ENCODE measurements at places on chromosomes 3 and 15.

DNA sequence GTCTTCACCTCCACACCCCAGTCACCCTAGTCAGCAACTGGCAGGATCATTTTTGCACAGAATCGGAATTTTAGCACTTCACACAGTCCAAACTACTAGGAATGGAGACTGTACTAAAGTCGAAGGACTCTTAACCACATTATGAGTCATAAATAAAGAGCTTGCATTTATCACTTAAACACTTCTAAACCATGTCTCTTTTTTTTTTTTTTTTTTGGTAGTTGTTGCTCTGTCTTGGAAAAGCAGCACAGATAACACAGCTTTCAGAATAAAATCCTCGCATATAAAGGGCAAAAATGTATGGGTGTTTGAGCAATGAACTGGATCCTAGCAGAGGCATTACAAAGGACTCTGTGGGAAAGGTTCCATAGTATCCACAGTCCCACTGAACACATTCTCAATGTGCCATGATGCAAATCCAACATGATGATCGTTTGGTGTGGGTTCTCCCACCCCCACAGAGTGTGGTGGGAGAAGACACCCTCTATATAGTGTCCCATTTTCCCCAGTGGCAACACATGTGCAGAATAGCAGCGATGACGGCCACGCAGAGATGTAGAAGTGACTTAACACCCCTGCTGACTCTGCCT is 47.1 kb downstream of the FOXP1 start:
- peak; percentile 67 for DNase-seq

DNA sequence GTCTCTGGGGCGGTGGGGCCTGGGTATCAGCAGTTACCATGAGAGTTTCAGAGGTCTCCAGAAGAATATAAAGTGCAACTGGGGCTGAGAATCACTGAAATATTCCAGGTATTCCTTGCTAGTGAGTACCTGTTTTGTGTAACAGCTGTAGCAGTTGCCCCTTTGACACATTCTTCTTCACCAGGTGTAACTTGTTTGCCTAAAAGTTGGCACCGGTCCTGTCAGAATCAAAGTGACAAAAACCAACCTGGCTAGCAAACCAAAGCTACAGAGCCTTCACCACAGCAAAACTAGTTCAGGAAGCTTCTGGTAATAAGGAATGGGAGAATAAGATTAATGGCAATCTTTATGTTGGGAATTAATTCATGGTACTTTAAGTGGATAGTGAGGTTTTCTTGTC is 296.0 kb downstream of the NAALADL2 start:
- DNase-seq = no peak

DNA sequence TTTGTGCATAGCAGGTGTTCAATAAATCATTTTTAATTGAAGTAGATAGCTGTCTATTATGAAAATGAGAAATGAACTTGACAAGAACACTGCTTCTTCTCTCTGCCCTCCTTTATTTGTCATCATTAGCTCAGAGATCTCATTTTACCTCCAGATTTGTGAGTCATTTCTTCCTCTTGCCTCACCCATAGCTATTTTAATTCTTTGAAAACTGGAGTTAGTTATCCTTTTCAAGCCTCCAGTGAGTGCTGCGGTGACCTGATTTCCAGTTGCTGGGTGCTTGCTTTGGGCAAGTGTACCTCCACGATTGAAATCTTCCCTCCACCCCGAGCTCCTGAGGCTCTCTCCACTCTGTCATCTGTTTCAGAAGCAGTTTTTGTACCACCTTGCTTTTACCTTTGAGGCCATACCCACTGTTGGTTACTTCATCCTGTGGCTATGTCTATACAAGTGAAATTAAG is 114.6 kb downstream of the NFKBIZ start:
- no peak for DNase-seq

DNA sequence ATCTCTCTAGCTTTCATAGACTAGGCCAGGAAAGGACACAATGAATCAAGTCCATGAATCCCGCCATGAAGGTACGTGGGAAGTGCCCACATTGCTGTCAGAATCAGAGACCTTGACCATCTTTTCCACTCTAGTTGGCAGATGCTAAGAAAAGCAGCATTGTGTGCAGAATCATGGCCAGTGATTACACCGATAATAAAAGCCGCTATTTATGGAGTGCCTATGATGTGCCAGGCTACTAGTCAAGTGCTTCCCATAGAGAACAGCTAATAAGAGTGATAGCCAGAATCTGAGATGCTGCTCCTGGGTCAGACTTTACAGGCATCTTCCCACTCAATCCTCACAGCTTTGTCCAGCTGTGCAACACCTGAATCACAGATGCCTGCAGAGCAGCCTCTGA is 13.2 kb upstream of the RPL32 start:
- no peak for DNase-seq

DNA sequence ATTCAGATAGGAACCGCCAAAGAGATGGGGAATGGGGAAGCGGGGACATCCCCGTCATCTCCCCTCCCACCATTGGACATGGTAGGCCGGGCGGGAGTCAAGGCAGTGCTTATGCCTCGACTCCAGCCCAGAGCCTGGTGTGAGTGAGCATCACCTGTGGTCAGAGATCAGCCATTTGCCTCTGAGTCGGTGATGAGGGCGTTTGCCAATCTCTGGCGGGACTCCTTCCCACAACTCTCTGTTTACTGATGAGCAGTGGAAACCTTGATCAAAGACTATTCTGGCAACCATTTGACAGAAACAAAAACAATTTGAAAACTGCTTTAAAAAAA is 63.9 kb upstream of the HES1 start:
- DNase-seq = no peak

DNA sequence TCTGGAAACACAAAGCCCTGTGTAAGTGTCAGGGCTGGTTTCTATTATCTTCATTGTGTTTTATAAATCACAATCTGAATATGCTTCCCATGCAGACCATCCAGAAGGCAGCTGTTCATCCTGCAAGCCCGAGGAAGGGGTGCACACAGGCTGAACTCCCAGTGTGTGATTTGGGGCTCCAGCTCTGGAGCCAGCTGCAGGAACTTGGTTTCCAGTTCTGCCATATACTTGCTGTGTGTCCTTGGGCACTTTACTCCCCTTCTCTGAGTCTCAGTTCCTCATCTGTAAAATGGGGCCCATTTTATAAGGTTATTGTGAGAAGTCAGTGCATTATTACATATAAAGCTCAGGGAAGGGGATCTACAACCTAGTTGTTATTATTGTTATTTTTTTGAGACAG is 22.6 kb downstream of the CYP8B1 start:
- DNase-seq = no peak

GRCh38 chr3:71998995-71999673 is 214.2 kb upstream of the PROK2 start:
- peak; percentile 98 for DNase-seq

GRCh38 chr15:95937128-95937528 is 393.4 kb upstream of the NR2F2 start:
- DNase-seq = no peak

GRCh38 chr3:188298585-188298984 is 144.6 kb downstream of the LPP start:
- no peak for DNase-seq

DNA sequence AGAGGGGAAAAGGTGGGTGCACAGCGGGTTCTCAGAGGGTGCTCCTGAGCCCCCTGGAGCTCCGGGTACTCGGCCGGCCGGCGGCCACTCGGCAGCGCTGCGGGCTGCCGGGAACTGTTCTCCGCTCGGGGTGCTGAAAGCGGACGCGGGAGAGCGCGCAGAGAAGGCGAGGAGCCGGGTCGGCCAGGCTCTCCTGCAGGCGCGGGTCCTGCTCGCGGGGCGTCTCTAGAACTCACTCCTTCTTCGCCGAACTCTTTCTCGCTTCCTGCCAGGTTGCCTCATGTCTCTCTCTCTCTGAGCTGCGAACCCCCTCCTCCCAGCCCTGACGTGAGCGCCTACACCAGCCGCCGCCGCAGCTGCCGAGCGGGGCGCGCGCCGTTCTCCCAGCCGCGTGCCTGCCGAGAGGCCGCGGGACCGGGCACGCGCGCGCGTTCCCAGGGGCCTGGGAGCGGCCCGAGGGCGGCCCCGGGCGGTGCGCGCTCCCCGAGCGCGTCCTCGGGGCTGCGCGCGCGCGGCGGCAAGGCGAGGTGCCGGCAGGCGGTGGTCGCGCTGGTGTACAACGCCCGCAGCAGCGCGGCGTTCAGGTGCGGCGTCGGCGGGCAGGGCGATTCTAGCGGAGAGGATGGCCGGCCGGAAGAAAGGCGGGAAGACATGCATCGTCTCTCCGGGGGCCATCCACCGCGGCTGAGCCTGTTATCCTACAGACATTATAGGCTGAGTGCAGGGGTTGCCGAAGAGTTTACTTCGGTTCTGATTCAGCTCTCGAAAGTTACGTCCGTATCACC is at the start of gene PEX5L:
Gene PEX5L, minus strand, starts transcription at position 267 of the 785 bp plus-strand sequence. CDS start 338 bp downstream, outside the sequence.
- DNase-seq = no peak

- no peak for DNase-seq
Measured at GRCh38 chr3:63571682-63572081, 80.8 kb upstream of the SNTN start.

DNA sequence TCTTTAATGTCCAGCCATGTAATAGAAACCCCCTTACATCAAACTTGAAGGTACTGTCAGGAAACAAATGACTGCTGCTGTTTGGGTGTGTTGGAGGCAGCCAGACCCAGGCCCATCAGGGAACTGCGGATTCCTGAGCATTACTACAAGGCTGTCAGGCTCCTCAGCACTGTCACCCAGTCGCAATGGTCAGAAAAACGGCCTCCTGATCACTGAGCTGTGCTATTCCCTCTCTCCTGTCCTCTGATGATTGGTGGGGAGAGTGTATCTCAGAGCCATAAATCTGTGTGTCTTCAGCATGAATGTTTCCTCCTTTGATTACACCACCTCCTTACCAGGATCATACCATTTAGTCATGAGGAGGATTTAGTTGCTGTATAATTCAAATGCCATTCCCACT is 135.2 kb upstream of the GADL1 start:
- no peak for DNase-seq

- DNase-seq = no peak
Measured at GRCh38 chr3:30319713-30320112, 286.7 kb upstream of the TGFBR2 start.

DNA sequence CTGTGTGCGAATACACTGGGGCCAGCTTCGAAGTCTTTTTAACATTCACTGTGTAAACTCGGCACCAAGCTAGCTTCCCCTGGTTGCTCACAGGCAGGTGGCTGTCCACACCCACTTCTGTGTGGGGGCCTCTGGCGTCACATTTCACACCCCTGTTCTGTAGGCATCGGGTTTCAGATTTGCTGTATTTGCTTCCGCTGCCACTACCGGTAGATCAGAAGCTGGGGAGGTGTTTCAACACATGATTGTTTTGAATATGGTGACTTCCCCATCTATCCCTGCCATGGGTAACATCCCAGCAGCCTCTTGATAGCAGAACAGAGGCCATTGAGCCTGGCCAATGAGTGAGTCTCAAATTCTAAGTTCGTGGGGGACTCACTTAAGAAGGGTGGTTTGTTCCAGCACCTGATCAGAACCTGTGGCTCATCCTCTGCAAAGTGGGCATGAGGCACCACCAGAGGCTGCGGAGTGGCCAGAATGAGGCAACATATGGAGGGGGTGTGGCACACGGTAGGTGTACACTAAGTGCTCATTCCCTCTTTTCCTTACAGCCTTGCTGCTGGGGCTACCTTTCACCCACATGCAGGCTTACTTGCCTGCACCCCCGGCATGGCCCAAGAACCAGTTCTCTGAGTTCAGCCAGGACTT is 61.5 kb downstream of the IQSEC1 start:
- DNase-seq = no peak

DNA sequence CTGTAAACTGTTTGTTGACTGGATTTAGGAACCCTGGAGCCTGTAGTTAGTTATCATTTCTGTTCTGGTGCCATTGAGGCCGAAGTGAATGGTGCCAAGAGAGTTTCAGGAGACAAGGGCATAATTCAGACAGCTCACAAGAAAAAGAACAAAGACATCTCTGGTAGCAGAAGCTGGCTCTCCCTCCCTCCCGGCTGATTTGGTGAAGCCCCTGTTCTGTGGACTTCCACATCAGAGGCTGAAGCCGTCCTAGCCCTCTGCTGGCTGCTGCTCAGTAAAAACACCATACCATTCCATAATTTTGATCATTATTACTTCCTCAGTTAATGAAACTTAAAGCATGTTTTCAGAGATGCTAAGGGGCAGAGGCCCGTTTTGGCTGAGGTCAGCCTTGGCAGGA is 381.2 kb upstream of the WNT5A start:
- no peak for DNase-seq

DNA sequence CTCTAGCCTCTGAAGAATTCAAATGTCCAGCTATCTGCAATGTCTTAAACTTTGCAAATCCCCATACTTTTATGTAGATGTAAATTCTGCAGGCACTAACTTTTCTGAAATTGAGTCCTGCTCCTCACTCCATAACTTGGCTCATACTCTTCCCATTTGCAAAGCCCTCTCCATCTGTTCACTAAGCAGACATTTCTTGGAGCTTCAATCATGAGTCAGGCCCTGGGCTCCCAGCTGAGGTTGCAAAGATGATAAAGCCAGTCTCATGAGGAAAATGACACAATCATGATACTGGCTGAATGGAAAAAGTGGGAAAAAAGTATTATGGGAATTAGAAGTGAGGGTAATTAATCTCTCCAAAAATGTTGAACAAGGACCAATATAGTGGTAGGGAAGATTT is 507.6 kb downstream of the NR2F2 start:
- no peak for DNase-seq

GRCh38 chr3:127662001-127662469 is 10.7 kb upstream of the ABTB1 start:
- no peak for DNase-seq

DNA sequence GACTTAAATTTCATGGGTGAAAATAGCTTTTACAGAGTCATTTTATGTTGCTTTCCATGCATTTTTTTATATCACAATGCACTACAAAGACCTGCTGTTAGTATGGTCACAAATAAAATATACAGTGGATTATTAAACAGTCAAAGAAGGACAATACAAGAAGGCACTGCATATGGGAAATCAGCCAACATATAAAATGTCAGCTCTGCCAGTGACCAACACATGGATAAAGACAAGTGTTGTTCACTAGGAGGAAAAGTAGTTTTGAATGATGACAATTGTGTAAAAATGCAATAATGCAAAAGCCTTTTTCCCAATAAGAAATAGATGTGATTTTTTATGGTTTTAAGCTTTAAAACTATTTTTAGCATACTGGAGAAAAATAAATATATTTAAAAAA is 425.3 kb upstream of the CBLB start:
- DNase-seq = no peak

- no peak for DNase-seq
Measured at GRCh38 chr3:134235577-134236076, 15.0 kb downstream of the RYK start.

DNA sequence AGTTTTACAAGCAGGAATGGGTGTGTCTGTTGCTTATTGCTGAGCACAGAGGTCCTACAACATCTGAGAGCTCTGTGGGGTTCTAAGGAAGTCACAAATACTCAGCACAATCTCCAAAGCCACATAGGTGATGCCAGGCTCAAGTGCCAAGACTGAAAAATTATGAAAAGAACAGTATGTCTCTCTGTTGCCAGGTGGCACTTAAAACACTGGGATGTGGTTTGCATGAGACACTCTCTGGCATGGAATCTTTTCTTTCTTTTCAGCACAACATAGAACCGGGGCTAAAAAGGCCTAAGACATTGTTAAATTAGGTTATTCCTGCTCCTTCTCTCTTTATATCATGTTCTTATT is 127.3 kb upstream of the PRICKLE2 start:
- no peak for DNase-seq

All from AG04449 (cell line).